NCI-H2107 (cell line): ENCODE measurements at places on chromosomes 11 and 22.

- DNase-seq: no peak
These were observed 689 bp upstream of the TMEM126A start for GRCh38 chr11:85647078-85647477.

GRCh38 chr22:47594836-47595521 is 832.5 kb downstream of the TBC1D22A start:
- DNase-seq: no peak

- no peak for DNase-seq
These were observed 77.5 kb downstream of the EFCAB6 start for GRCh38 chr22:43734370-43735150.

- no peak for DNase-seq
These were observed 2.4 kb downstream of the CASP1 start for GRCh38 chr11:105032495-105032894.

GRCh38 chr11:35983981-35984380 is 40.1 kb downstream of the LDLRAD3 start:
- no peak for DNase-seq

GRCh38 chr11:33147559-33147958 is 13.7 kb downstream of the CSTF3 start:
- DNase-seq: no peak

DNA sequence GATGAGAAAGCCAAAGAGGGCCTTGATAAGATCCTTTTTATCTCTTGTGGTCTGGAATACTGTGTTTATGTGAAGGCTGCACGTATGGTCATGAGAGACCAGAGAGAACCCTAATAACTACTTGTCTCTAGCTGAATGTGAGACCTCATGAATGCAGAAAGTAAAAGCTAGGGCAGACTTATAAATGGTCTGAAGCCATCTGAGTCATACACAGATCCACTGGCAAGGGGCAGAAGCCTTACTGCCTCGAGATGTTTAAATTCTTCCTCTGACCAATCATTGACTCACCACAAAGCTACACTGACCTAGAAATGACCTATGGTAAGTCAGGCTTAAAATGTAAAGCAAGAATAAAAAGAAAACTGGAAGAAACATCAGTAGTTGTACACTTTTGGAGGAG is 22.7 kb upstream of the OR4B1 start:
- no peak for DNase-seq

GRCh38 chr11:83172551-83172950 is 15.6 kb downstream of the PCF11 start:
- no peak for DNase-seq

DNA sequence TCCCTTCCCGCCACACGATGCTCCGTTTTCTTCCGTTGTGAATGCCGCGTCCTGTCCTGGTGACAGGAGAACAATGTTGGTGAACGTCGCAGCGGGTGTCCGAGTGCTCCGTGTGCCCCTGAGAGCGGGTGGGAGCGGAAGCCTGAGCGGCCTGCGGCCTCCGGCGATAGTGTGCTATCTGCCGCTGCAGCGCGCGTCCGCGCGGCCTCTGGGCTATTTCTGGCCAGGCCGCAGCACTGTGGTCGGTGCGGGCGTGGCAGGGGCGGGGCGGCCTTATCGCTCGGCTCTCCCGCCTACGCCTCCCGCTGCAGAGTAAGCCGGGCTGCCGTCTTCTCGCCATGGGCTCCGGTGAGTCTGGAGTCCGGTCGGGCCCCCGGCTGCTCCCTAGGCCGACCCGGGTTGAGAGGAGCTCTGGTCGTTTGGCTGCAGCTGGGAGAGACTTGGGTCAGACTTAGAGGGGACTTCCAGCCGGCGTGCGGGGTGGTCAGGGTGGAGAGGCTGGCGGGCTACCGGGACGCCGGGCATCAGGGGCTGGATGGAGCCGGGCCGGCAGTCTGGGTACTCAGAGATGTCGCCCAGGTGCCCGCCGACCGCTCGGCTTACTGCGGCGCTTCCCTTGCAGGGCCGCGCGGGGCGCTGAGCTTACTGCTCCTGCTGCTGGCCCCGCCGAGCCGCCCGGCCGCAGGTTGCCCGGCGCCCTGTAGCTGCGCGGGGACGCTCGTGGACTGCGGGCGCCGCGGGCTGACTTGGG is at the start of gene GP1BB:
Gene GP1BB, plus strand, starts transcription at position 308 of the 751 bp plus-strand sequence. Its CDS starts 31 bp downstream, at position 339.
- no peak for DNase-seq

- DNase-seq: no peak
These were observed 2.3 kb upstream of the FOLR1 start for GRCh38 chr11:72189455-72190250.

DNA sequence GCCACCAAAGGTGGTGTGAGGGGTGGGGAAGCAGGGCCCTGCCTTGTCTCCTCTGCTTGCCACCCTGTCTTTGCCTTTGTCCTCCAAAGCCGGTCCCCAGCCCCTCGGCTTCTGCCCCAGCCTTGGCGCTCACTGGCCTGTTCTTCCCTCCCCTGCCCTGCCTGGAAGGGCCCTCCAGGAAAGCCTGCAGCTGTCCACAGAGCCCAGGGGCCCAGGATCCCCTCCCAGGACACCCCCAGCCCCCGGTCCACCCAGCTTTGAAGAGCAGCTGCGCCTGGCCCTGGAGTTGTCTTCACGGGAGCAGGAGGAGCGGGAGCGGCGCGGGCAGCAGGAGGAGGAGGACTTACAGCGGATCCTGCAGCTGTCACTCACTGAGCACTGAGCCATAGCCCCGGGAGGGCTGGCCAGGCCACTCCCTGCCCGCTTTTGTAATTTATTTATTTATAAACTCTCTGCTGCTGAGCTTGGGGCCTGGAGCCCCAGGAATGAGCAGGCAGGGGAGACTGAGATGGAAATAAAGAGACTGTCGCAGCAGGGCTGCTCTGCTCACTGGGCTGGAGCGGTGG is 1.3 kb upstream of the SSH3 start:
- DNase-seq: peak; percentile 19

DNA sequence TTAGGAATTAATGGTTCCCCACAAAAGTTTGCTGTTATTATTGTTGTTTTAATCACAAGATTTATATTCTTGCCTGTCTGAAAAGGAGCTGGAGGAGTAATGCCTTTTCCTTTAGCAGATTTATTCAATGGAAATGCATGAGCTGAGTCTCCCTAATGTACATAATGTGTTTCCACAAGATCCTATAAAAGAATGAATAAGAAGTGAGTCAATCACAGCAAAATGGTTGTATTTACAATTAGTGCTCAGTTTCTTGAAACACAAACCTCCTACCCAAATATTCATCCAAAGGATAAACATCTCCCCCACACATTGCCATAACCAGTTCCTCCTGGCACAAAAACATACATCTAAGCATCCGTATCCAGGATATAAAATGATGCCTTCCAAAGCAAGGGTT is 33.3 kb downstream of the ME3 start:
- no peak for DNase-seq
